ENCODE measurements at places on chromosomes 5 and 9. TPM values are rescaled to one million over a fixed set of nuclear protein-coding genes. Genes with fewer than 3 reads are reported as not detected.

GRCh38 chr9:99690573-99690972, 131.1 kb upstream of the NR4A3 start:
- no peak for DNase-seq
- no peaks in the 10 kb centered on the region for H3K27me3 ChIP-seq
- H3K36me3 ChIP-seq: no peaks in the 10 kb centered on the region

DNA sequence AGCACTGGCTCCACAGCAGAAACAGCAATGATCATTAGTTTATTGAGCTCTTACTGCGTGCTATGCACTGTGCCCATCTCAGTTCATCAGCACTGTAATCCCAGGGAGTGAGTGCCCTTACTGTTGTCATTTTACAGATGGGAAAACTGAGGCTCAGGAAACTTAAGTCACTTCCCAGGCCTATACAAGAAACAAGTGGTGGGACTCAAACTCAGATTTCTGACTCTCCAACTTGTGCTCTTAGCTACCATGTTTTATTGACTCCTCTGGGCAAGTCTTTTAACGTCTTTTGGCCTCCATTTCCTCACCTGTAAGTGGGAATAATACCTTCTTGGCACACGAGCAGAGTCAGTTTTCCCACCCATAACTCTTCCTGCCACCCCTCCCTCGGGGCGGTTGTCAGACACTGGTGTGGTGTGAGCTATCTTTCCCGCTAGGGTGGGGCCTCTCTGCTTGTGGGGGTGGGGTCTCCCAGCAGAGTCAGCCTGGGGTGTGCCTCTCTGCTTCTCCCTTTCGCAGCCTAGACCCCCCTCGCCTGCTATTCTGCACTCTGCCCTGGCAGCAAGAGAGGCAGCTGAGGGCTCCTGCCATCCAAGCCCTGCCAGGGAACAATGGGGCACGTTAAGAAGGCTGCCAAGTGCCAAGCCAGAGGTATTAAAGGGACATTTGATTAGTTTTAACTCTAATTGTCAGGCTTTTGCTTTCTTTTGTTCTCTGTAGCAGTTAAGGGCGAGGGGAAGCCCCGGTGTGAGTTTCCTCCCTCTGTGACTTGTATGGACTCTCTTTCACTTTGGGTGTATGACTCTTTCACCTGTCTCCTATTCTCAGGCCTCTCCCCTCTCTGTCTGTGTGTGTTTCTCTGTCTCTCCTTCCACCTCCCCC, 12.1 kb downstream of the GALNT10 start:
- no peak overlapping the region for H3K4me3 ChIP-seq
- H3K4me1 ChIP-seq: peaks cover 32% of the 10 kb centered on the region
- DNase-seq: no peak
- H3K36me3 ChIP-seq: peaks cover 2% of the 10 kb centered on the region

GRCh38 chr9:131812116-131812790, 72.4 kb upstream of the RAPGEF1 start:
- H3K4me3 ChIP-seq: no peak overlapping the region
- no peaks in the 10 kb centered on the region for H3K4me1 ChIP-seq
- H3K36me3 ChIP-seq: no peaks in the 10 kb centered on the region
- DNase-seq: no peak

- H3K4me1 ChIP-seq: peaks cover 6% of the 10 kb centered on the region
- no peak for DNase-seq
- H3K36me3 ChIP-seq: no peaks in the 10 kb centered on the region
- H3K27ac ChIP-seq: no peak overlapping the region
- H3K4me3 ChIP-seq: no peak overlapping the region
- no peaks in the 10 kb centered on the region for H3K27me3 ChIP-seq
These were observed 28.1 kb downstream of the ACSL6 start for GRCh38 chr5:131983244-131983771.

DNA sequence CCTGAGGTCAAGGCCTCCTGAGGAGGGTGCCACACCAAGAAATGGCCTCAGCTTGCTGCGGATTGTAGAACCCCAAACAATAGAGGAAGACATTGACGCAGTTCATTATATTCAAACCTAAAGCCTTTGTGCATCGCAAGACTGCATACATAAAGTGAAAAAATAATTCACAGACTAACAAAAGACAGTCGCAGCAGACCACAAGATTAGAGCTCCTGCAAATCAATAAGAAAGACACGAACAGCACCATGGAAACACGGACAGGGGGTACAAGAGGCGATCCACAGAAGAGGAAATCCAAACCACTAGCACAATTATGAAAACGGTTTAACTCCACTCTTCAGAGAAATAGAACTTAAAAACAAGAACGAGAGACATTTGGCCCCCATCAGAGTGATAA, 10.0 kb upstream of the TCOF1 start:
- no peak overlapping the region for H3K4me3 ChIP-seq
- no peaks in the 10 kb centered on the region for H3K36me3 ChIP-seq
- peaks cover 62% of the 10 kb centered on the region for H3K4me1 ChIP-seq
- H3K27ac ChIP-seq: no peak overlapping the region

DNA sequence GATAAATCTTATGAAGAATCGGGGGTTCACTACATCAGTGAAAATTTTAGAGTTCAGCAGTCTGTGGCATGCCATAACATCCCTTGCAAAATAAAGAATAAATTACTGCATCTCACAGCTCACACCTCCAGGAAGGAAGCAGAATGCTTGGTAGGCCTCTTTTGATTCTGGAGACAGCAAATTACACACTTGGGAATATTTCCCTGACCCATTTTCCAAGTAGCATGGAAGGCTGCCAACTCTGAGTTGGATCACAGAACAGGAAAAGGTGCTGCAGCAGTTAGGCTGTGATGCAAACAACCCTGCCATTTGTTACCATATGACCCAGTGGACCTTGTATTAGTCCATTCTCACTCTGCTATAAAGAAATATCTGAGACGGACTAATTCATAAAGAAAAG, 293.5 kb downstream of the ASTN2 start:
- H3K4me3 ChIP-seq: no peak overlapping the region
- no peak overlapping the region for H3K27ac ChIP-seq
- H3K27me3 ChIP-seq: no peaks in the 10 kb centered on the region
- no peak for DNase-seq

DNA sequence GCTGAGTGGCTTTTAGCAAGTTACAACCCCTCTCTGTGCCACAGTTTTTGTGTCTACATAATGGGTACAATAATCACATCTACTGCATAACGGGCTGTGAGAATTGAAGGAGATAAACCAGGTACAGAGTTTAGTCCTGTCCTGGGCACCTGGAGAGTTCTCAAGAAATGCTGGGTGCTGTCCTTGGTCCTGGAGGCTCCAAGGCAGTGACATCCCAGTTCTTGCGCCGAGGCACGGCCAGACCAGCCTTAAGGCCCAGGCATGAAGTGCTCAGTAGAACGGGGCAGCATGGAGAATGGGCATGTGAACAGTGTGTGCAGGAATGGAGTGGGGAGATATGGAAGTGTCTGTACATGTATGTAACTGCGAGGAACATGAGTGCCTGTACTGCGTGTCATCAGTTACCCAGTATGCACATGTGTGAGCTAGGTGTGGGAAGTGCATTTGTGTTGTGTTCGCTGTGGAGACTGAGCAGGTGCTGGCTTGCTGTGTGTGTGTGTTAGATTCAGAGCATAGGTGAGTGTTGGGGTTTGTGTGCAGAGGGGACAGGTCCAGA, 6.3 kb upstream of the UNC5A start:
- DNase-seq: no peak
- no peaks in the 10 kb centered on the region for H3K36me3 ChIP-seq
- H3K27me3 ChIP-seq: peaks cover 20% of the 10 kb centered on the region
- H3K4me3 ChIP-seq: no peak overlapping the region
- H3K4me1 ChIP-seq: no peaks in the 10 kb centered on the region

DNA sequence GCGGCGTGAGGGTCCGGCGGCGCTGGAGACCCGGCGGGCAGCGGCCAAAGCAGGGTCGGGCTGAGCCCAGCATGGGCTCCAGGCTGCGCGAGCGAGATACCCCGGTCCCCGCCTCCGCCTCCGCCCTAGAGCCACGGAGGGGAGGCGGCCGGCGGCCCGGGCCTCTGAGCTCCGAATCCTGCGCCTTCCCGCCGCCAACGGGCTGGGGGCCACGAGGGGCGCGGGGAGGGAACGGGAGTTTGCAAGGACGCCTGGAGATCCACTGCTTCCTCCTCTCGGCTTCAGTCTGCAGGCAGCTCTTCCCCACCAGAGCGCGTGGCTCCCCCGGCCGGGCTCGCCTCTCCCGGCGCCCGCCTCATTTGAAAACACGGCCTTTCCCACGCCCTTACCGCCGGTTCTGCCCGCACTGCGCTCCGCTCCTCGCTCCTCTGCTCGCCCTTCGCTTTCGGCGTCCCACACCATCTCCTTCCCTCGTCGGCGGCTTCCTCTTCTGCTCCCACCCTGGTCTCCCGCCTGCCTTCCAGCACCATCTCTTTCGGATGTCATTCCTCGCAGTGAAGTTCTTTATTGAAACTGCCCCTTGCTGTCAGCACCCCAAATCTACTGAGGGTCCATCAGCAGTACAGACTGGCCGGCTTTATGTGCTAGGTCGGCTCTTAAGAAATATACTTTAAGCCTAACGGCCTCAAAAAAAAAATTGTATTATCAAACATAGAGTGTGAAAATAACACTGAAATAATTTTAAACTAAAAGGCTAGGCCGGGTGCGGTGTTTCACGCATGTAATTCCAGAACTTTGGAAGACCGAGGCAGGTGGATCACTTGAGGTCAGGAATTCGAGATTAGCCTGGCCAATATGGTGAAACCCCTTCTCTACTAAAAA, 105.0 kb upstream of the FAM120A start:
- H3K27ac ChIP-seq: no peak overlapping the region
- no peaks in the 10 kb centered on the region for H3K27me3 ChIP-seq
- H3K36me3 ChIP-seq: no peaks in the 10 kb centered on the region
- no peak overlapping the region for H3K4me3 ChIP-seq
- peaks cover 10% of the 10 kb centered on the region for H3K4me1 ChIP-seq

DNA sequence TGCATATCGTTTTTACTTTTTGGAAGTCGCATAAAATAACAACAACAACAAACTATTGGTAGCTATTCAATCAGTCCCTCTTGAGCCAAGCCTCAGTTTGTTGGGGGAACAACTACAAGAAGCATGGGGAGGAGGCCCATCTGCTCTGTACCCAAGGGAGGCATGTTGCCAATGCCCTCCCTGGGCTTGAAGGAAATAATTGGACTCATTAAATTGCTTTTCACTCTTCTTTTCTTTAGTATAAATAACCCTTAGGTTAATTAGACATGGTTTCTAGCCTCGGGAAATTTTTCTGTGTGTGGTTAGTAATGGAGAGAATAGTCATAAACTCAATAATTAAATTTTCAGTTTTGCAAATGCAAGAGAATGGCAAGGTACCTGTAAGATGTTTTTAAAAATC, 500.7 kb downstream of the TLE4 start:
- no peak overlapping the region for H3K27ac ChIP-seq
- no peak for DNase-seq
- H3K36me3 ChIP-seq: no peaks in the 10 kb centered on the region
- H3K4me1 ChIP-seq: no peaks in the 10 kb centered on the region
- H3K4me3 ChIP-seq: no peak overlapping the region

DNA sequence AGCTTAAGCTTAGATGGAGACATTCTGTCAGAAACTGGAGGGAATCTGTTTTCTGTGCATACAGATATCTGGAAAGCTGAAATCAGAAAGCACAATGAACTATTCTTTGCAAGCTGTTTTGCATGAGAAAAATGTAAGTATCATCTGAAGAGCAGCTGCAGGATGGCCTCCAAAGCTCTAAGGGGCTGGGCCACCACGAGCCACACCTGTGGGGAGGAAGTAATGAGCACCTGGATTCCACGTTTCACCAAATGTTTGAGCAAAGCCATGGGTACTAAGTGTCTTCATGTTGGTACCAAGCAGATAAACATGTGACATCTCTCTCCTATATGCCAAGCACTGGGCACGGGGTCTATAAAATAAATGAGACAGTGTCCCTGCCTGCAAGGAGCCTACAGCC, 199.3 kb downstream of the TTLL11 start:
- no peak overlapping the region for H3K27ac ChIP-seq
- no peaks in the 10 kb centered on the region for H3K36me3 ChIP-seq
- H3K4me3 ChIP-seq: no peak overlapping the region
- H3K4me1 ChIP-seq: no peaks in the 10 kb centered on the region

DNA sequence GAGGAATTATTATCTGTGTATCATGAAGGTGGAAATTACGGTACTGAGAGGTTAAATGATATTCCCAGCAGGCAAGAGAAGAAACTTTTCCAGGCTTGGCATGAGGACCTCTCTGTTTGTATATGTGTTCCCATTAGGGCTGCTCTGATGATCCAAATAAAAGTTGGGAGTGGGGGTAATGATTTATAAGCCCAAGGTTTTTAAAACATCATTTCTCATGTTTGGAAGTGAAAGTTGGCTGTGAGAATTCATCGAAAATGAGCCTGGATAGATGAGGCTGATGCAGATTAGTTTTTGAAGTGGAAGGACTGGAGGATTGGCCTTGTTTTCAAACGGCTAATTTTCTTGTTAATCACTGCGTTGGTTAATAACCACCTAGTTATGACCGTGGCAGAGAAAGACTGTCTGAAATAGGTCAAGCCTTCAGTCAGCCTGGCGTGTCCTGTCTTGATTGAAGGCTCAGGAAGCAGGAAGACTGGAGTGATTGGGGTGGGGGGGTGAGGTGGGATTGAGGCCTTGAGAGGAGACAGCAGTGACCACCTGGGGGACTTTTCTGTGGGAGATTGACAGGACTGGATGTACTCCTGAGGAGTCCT, 391.0 kb upstream of the WWC1 start:
- no peaks in the 10 kb centered on the region for H3K4me1 ChIP-seq
- no peaks in the 10 kb centered on the region for H3K36me3 ChIP-seq
- no peak overlapping the region for H3K27ac ChIP-seq
- no peak for DNase-seq
- no peaks in the 10 kb centered on the region for H3K27me3 ChIP-seq

- peaks cover 31% of the 10 kb centered on the region for H3K4me1 ChIP-seq
- H3K4me3 ChIP-seq: no peak overlapping the region
- H3K27me3 ChIP-seq: no peaks in the 10 kb centered on the region
- no peak for DNase-seq
- no peak overlapping the region for H3K27ac ChIP-seq
- no peaks in the 10 kb centered on the region for H3K36me3 ChIP-seq
These were observed 2.4 kb downstream of the MACIR start for GRCh38 chr5:103260951-103261350.

DNA sequence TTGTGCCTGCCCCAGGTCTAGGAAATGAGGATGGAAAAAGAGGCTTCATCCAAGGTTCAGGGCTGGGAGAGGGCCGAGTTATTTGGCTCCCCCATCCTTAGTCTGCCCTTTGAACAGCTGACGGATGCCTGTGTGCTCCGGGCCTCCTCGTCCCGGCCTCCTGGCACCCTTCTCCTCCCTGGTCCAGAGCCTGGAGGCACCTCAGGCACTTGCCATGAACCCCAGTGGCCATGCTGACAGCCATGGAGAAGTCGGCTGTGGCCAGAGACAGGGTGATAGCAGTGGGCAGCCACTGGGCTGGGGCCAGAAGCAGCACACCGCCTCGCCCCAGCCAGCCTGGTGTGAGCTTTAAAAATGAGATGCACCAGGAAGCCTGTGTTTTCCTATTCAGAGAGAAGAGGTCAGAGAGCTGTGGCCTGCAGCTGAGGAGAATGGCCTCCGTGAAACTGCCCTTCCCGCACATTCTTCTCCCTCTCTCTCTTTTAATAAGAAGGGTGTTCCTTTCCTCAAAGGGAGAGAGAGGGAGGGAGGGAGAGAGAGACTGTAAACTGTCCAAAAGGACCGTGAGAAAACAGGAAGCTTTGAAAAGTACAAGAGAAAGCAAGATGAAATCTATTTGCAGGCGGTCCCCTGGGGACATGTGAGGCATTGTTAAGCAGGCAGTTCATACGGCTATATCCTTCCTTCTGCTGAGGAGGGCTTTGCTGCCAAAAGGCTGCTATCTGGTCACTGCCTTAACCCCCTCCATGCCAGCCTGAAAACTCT, 55.3 kb downstream of the ZNF366 start:
- H3K4me3 ChIP-seq: no peak overlapping the region
- peaks cover 21% of the 10 kb centered on the region for H3K27me3 ChIP-seq
- H3K4me1 ChIP-seq: no peaks in the 10 kb centered on the region

The AGXT2 gene
- total RNA-seq: not detected

The ACOT12 gene
- not detected for total RNA-seq

The C5orf58 gene
- total RNA-seq: not detected

The TRIM36 gene
- total RNA-seq: 2.0 TPM

The SLIT3 gene
- not detected for total RNA-seq

The IFNB1 gene
- not detected for total RNA-seq
